Breast epithelium (tissue), 4 donors: ENCODE measurements at places on chromosomes 1 and 21.

GRCh38 chr1:29171089-29171488 is 10.6 kb downstream of the SRSF4 start:
- DNase-seq = no peak

DNA sequence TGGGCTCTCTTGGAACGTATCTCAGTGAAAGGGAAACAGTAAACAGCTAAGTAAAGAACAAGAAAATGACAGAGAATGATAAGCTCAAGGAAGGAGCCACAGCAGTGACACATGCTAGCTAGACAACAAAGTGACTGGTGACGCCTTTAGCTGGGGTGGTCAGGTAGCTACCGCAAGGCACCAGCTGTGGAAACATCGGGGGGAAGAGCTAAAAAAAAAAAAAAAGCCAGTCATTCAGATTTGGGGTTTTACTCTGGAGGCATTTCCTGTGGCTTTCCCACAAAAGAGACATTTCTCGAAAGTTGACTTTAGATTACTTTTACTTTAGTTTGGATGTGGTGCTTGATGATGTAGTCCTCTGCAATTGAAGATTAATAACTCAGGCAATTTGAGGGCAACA is 2.1 kb downstream of the FHAD1 start:
- DNase-seq = no peak

- DNase-seq = no peak
Observed at GRCh38 chr1:150259217-150259616, 1.6 kb downstream of the CA14 start.

GRCh38 chr1:199784138-199784895 is 243.2 kb upstream of the NR5A2 start:
- DNase-seq = no peak

- DNase-seq = no peak
Observed at GRCh38 chr1:234962340-234962989, 166.2 kb downstream of the TOMM20 start.

- no peak for DNase-seq
Observed at GRCh38 chr1:172167796-172168596, 252.5 kb upstream of the C1orf105 start.

GRCh38 chr21:32844653-32845436 is 73.3 kb upstream of the PAXBP1 start:
- DNase-seq = no peak

DNA sequence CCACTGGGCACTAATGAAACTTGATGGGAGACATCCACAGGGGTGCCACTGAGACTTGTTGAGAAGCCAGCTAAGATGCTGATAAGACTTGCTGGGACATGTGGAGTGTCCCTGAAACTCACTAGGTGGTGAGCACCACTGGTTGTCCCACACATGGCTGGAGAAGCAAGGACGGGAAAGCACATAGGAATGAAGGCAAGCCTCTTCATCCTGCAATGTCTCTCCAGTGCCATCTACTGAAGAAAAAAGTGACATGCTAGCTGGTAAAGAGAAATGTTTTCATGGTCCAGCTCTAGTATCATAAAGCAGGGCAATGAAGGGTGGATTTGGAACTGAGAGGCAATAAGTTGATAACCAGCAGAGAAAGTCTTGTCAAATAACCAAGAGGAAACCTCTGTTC is 283.0 kb downstream of the PAPPA2 start:
- DNase-seq = no peak

- no peak for DNase-seq
Observed at GRCh38 chr1:22814176-22815042, 103.8 kb downstream of the EPHB2 start.

DNA sequence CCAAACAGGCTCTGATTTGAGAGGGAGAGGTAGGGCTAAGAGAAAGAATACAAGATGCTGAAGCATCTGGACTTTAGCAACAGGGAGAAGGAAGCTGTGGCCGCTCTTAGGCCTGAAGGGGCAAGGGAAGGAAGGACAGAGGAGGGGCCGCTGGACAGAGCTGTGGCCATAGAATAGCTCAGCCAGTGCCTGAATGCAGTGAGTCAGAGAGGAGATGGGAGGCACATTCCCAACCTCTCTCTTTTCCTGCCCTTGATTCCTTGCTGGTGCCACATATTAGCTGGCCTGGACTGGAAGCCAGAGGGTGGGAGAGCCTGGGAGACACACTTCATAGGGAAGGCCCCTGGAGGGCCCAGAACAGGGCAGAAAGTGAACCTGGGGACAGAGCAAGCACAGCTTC is 83.4 kb upstream of the POU3F1 start:
- DNase-seq = no peak

GRCh38 chr1:154240294-154240833 is 19.6 kb downstream of the UBAP2L start:
- no peak for DNase-seq

- no peak for DNase-seq
Observed at GRCh38 chr1:3677484-3677883, 25.2 kb downstream of the TP73 start.

DNA sequence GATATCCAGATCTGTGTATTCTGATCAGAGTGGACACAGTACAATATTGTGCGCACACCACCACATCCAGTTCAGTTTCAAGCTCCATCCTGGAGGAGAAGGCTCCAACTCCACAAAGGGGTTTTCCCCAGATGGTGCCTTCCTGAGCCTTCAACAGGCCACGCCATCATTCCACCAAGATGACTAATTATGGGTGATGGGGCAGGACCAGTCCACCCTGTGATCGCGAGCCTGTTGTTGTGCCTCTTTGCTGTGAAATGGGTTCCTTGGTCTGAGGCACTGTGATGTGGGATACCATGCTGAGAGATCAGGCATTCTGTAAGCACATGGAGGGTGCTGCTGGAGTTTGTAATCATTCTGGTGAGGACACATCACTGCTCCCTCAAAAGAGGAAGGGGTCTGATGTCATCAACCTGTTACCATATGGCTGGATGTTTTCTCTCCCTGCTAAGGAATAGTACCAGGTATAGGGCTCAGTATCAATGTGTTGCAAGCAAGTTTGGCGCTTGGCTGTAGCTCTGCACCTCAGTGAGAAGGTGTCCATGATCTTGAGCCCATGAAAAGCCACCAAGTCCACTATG is 6.7 kb upstream of the SH2D2A start:
- DNase-seq = no peak

DNA sequence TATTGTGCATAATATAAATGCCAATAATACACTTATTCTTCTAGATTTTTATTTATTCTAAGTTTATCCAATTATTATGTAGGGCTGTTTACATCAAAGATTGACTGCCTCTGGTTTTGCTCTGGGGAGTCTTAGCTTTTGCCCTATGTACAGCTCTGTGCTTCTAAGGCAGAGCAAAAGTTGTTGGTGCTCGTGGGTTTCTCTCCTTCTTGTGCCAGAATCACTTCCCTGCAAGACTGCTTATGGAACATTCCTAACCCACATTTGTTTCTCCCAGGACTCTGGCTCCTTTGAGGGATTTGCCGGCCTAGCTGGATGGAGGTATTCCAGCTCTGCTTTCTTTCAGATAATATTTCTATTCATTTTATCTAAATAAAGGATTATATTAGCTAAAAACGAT is 849.1 kb downstream of the USP25 start:
- no peak for DNase-seq

GRCh38 chr1:54135436-54136120 is 17.2 kb downstream of the CDCP2 start:
- no peak for DNase-seq

GRCh38 chr1:161962091-161962887 is 61.4 kb downstream of the OLFML2B start:
- DNase-seq = no peak

- peak; percentile 77 for DNase-seq
Observed at GRCh38 chr1:41672173-41672572, 187.7 kb upstream of the EDN2 start.

GRCh38 chr1:1189111-1189510 is 15.4 kb downstream of the TTLL10 start:
- DNase-seq = no peak

GRCh38 chr1:62926681-62927252 is 142.8 kb downstream of the ATG4C start:
- no peak for DNase-seq

GRCh38 chr1:109944541-109944940 is 33.9 kb downstream of the CSF1 start:
- no peak for DNase-seq

DNA sequence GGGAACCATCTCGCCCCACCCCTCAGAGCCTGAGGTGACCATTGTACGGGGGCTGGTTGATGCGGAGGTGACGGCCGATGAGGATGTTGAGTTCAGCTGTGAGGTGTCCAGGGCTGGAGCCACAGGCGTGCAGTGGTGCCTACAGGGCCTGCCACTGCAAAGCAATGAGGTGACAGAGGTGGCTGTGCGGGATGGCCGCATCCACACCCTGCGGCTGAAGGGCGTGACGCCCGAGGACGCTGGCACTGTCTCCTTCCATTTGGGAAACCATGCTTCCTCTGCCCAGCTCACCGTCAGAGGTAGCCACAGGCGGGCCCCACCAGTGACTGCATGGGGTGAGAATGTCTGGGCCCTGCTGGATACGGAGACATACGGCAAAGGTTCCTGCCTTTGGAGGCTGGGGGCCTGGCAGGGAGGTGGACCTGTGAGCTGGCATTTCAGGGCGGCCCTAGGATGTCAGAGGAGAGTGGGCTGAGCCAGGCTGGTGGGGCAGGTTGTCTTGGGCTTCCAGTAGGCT is 98.5 kb downstream of the TRIM11 start:
- DNase-seq = peak; percentile 31

GRCh38 chr1:92968138-92969032 is 7.1 kb upstream of the DIPK1A start:
- no peak for DNase-seq

- no peak for DNase-seq
Observed at GRCh38 chr1:245791410-245792312, 636.9 kb downstream of the KIF26B start.
